ENCODE measurements at places on chromosomes 13 and 19.

- DNase-seq: no peak
Observed at GRCh38 chr13:60957816-60958215, 457.8 kb downstream of the PCDH20 start.

DNA sequence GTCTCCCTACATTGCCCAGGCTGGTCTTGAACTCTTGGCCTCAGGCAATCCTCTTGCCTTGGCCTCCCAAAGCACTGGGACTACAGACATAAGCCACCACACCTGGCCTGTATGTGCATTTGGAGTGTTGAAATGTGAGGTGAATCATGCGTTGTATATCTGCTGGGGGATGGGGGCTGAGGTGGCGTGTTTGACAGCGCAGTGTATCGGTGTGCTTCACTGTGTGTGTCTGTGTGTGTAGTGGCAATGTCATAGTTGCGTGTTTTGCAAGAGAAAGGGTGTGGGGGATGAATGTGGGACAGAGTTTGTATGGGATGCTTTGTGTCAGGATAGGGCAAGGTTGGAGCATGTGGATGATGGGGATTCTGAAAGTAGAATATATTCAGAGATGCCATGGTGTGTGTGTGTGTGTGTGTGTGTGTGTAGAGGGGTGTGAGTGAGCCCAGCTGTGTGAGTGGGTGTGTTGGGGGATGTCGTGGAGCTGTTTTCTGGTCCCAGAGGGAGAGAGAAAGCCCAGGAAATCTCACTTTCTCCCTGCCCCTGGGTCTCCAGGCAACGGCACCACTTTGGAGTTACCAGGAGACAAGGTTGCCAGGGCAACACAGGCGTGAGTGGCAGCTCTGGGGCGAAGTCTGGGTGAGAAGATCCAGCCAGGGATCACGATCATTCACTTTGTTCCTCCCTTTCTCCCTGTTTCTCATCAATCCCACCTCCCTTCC is 1.1 kb upstream of the SWSAP1 start:
- DNase-seq: no peak

DNA sequence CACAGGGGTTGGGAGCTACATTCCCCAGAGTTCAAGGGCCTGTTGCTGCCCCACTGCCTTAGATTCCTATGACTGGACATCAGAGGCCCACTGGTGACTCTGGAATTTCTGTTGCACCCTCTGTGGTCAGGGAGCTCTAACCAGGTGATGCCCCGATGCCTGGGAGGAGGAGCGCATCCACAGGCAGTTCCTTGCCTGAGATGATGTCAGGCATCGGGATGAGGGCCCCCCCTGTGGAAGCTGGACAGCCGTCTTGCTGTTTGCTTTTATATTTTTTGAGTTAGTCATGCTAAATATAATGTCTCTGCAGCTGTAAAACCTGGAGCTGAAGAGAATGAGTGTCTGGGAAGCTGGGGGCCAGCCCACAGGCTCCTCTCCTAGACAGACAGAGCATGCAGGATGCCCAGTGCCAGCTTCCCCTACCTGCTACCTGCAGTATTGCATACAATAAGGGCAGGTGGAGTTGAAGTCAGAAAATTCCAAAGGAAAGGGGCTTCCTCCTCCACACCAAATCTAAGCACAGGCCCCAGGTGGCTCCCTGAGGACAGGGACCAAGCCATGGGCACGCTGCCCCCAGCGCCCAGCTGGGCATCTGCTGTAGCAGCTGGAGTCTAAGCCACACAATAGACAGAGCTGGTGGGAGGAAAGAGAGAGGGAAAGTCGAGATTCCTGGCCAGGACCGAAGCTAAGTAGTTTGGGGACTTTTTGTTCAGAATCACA is 16.2 kb downstream of the COL4A2 start:
- no peak for DNase-seq

GRCh38 chr19:2083174-2083854 is 12.8 kb downstream of the MOB3A start:
- DNase-seq: no peak

DNA sequence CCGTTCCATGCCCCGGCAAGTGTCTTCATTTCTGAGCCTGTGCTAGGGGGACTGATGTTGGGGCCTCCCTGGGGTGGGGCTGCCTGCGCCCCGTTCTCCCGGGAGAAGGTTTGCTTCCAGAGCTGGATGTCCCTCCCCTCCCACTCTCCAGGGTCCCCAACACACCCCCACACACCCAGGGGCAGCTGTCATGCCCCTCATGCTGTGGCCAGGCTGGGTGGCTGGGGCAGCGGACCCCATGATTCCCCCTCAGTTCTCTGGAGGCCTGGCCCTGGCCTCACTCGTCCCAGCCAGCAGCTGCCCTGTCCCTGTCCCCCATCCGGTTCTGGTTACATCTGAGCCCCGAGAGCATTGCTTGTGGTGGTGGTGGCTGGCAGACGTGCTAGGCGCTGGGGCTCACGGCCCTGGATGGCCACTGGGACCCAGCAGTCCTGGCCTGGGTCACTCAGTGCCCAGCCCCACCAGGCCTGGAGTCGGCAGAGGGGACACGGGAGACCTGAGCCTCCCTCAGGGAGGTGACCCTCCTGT is 184.8 kb downstream of the KDM4B start:
- no peak for DNase-seq

GRCh38 chr19:40684280-40684679 is 6.2 kb downstream of the NUMBL start:
- no peak for DNase-seq
